ENCODE measurements at places on chromosomes 7 and 10. TPM values are rescaled to one million over a fixed set of nuclear protein-coding genes. Genes with fewer than 3 reads are reported as not detected.

HOGA1 gene
- 0.67 TPM for total RNA-seq

PSAP gene
- 1,316 TPM for total RNA-seq

GDF2 gene
- total RNA-seq: not detected

HOXA5 gene
- 4.9 TPM for total RNA-seq

SPDYE16 gene
- total RNA-seq: 0.34 TPM

Measured in Caco-2 (cell line).